Activated T-cell treated with anti-CD3 and anti-CD28 coated beads, Interleukin-2, amount 50 U/mL, for 48 hours (primary cell): ENCODE measurements at places on chromosomes 4 and X.

- DNase-seq, result no peak
Measured at GRCh38 chrX:140723121-140723715, 13.7 kb downstream of the LINC00632 start.

DNA sequence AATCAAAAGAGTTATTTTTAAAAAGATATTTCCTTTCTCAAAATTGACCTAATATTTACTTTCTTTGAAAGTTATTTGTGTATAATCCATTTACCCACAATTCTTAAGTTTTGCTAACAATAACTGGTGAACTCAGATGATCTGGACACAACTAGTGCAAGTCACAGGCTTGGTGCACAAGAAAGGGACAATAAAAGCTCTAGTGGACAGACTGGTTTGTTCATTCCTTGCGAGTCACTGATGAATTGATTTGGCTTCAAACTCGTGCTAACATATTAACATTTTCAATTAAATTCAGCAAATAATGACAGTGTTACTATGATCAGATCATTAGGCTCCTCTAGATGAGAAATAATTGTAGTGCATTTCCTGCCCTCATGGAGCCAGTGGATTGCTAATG lies 169.2 kb downstream of the BMPR1B start:
- no peak for DNase-seq

- no peak for DNase-seq
Measured at GRCh38 chr4:10050261-10050661, 29.0 kb upstream of the SLC2A9 start.

- DNase-seq, result no peak
Measured at GRCh38 chr4:71609651-71610050, 174.2 kb downstream of the GC start.

- DNase-seq, result no peak
Measured at GRCh38 chr4:47784222-47784621, 53.6 kb downstream of the CORIN start.

- no peak for DNase-seq
Measured at GRCh38 chrX:153672531-153673427, 834 bp downstream of the PNCK start.

GRCh38 chr4:32624943-32625603 lies 1904.9 kb downstream of the PCDH7 start:
- DNase-seq, result no peak

GRCh38 chr4:173859091-173859713 lies 329.2 kb upstream of the HAND2 start:
- no peak for DNase-seq

DNA sequence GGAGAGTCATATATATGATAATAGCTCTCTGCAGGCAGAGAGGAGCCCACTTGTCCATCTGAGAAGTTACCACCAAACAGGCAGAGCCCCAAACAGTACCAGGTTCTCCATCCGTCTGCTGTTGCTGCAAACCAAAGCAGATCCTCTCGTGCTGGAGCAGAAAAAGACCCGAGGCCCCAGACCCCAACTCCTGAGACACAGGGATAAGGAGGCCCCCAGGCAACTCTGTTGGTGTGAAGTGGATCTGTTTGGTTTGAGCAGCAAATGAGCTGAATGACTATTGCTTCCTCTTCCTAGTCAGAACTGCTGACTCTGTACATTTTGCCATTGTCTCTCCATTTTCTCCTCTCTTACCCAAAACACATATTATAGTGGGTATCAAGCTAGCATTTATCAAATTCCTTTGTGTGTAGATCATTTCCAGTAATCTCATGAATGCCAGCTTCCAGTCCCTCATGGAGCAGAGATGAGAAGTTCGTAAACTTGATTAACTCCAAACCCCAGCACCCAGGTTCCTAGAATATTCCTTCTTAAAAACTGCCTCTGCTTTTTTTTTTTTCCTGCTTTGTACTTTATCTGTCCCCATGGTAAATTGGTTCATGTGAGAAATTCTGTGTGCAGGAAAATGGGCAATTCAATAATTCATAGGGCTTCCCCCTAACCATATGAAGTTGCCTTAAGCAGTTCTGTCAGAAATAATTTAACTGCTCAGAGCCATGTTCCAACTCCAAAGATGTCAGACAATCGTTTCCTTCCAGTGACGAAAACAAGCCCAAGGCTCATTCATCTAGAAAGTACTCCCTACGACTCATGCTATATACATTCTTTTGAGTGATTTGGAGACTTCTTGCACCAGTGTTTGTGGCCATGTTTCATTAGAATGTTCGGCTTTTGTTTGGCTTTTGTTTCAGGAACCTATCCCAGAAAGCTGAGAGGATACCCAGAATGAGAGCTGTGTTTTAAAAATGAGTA lies 98.6 kb upstream of the ATXN3L start:
- no peak for DNase-seq

GRCh38 chr4:41155194-41155830 lies 59.0 kb downstream of the APBB2 start:
- no peak for DNase-seq

DNA sequence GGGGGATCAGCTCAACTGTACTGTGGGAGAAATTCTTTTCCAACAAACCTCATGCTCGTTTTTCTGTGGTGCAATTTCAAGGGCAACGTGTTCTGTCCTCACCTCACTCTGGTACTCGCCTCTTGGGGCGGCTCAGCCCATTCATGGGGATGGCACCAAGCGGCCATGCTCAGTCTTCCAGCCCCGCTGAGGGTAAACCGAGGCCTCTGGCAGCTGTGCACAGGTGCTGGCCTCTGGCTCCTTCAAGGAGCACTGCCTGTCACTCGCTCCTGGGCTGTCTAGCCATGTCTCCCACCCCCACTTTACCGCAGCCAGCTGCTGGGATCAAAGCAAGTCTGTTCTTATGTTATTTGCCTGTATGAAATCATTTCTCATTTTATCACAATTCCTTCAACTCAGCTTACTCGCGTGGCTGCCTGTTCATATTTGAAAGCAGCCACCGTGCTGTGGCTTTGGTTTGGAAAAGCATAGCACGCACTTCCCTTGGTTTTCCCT lies 70.2 kb downstream of the MTMR1 start:
- DNase-seq, result no peak
